ENCODE measurements at places on chromosomes 4 and X.

DNA sequence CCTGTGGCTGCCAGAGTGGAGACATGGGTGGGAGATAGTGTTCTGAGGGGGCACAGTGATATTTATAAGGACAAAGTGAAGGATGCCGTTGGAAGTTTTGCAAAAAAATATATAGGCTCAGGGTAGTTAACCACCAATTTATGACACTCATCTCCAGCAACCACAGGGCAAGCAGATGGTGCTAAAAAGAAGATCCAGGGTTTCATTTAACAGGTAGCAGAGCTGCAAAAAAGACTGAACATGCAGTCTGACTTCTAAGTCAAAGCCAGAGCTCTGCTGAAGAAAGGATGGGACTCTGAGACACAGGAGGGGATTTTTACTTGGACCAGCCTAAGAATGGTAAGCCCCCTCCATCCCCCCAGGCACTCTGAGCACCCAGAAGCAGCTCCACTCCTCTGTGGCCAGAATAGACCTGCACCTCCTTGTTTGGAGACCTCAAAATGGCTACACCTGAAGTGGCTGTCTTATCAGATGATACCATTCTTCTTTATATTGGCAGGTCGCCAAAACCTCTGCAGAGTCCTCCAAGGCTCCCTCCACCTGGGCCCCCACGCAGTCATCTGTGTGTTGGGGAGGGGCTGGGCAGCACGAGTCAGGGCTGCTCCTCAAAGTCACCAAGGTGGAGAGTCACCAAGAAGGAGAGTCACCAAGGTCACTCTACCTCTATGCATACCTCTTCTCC lies 161.4 kb upstream of the FAM9B start:
- DNase-seq, result no peak

DNA sequence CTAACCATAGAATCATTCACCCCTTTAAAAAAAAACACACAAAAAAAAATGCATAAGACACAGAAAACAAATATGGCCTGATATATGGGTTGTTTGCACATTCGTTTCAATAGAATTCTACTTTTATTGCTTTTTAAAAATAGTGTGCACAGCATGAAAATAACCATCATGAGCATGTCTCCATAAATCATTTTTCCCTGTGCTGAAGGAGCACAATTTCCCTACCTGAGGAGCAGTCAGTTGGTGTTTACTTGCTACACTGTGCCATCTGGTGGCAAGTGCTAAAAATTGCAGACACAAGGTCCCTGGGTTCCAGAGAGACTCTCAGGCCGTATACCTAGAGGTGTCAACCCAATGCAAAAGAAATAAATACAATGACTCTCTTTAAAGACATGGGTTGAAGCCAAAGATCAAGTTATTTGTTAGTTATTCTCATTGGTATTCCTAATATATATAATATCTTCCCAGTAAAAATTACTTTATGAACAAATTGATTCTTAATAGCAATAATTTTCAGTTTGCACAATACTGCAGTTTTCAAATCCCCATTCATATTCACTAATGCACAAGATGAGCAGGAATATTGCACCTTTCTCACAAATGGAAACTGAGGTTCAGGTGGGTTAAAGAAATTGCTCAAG lies 551.4 kb downstream of the IQCM start:
- DNase-seq, result peak; percentile 19

DNA sequence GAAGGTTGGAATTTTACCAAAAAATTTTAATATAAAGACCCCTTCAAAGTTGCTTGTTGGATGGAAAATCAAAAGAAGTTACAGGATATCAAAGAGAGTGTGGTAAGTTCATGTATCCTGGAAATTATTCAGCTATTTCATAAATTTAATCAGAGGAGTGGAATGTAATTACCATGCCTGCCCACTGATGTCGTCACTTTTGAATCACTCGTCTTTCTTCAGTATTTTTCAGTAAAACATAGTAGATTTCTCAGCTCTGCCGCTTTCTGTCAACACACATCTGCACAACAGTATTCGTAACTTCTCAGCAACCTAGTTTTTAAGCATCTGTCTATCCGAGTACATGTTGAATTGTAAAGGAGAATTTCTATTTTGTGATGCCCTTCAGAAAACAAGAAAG lies 2163.0 kb upstream of the AGA start:
- no peak for DNase-seq

DNA sequence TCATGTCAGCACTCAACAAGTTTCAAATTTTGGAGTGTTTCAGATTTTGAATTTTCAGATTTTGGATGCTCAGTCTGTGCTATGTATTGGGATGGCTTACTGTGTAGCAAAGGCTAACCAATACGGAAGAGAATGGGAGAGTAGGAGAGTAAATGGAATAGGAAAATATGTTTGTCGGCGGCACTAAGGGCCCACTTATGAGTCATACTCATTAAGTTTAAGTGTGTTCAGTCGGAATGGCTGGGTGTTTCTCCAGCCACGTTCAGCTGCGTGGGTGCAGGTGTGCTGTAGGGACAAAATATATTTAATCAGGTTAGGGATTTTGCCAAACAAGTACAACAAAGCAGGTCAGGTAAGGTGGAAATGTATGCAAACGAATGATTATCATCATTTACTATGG lies 13.6 kb downstream of the FTHL17 start:
- DNase-seq, result no peak

DNA sequence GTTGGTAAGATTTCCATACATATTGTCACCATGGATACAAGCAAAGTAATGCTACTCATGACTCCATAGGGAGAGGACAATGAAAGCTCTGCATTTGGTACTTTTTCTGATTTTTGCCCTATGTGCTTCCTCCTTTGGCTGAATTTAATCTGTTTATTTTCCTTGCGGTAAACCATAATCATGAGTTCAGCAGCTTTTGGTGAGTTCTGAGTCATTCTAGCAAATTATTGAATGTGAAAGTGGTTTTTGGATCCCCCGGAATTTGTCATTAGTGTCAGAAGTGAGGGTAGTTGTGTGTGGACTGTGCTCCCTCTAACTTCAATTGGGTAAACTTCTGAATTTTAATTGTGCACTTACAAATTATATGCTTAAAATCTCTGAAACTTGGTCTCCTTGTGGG lies 170.3 kb downstream of the MOSPD2 start:
- DNase-seq, result no peak

- DNase-seq, result no peak
Measured at GRCh38 chrX:135982860-135983259, 2.4 kb upstream of the SLC9A6 start.

- DNase-seq, result no peak
Measured at GRCh38 chrX:13868591-13868990, 51.7 kb upstream of the GPM6B start.

All from HFF-Myc (cell line).